CD4-positive, alpha-beta T cell treated with Interleukin-6 for 4 hours (primary cell): ENCODE measurements at places on chromosomes 13 and 19.
A peak's percentile ranks its signal among the peaks of the same experiment; 100 is the strongest.

DNA sequence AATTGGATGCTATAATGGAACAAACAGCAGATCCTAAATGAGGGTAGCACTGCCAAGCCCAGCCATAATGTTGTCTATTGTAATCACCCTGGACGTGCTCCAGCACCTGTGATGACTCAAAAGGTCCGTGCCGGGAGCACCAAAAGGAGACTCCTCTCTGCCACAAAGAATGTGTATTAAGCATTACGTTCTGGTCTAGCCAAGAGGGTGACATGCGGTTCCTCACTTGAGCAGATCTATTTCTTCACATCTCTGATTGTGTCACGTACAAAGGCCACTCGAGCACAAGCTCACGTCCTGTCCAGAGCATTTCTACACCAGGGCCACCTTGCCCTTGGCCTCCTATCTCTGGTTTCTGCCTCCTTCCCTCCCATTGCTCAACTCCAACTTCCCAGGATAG, 219.9 kb upstream of the IRS2 start:
- no peak for DNase-seq

DNA sequence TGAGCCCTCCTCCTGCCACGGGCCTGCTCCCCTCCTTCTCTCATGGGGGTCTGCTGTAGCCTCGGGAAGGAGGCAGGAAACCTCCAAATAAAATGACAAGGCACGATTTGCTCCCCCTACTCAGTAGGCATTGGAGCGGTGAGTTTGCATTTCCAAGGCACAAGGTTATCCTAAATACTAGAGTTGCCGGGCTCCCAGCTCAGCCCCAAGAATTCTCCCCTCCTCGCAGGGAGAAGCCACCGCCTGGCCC, 1.5 kb downstream of the CEBPA start:
- no peak for DNase-seq

- no peak for DNase-seq
Observed at GRCh38 chr13:112963641-112964040, 5.4 kb upstream of the MCF2L start.

- DNase-seq: no peak
Observed at GRCh38 chr13:71672512-71672911, 194.5 kb downstream of the DACH1 start.

DNA sequence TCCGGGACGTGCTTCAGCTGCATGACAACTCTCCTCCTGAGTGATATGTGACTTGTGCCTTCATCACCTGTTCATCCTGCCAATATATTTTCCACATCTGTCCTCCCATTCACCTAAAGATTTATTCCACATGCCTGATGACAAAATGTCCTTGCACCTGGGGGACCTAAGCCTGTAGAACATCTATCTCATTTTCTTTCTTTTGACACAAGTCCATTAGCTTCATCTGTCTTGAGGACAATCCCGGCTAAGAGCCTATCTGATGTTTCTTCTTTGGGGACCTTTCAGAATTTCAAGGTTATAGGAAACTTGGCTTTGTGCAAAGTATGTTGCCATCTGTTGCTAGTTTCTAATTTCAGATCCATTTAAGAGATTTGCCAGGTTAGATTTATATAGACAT, 41.1 kb downstream of the ITGBL1 start:
- DNase-seq: no peak

DNA sequence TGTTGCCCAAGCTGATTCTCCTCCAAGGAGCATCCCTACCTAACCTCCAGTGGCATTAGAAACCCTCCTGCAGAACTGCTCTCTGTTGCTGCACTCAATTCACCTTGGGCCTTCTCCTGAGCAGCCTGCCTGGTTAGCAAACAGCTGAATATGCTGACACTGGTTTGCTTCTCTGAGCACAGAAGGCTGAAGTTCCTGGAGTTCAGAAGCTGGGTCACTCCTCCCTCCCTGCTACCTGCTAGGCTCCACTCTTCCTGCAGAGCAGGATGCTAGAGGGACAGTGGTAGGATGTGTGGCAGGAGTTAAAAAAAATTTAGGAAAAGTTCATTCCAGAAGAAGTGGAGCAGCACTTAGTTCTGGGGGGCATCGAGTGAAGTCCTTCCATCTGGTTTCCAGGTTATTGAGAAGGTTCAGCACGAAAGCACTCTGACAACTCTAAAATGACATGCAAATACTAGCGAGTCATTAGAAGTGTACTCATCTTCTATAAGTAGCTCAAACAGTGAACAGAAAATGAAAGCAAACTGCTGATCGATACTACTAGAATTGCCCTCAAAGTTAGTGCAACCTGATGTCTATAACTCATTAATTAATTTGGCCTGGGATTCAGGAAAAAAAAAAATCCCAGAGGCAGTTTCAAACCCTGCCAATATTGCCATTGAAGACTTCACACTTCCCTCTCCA, 293.7 kb downstream of the POU4F1 start:
- no peak for DNase-seq

GRCh38 chr13:31476266-31476665, 263.1 kb upstream of the RXFP2 start:
- no peak for DNase-seq

- no peak for DNase-seq
Observed at GRCh38 chr13:67106502-67107057, 123.6 kb downstream of the PCDH9 start.

- DNase-seq: no peak
Observed at GRCh38 chr13:47865883-47866282, 135.2 kb downstream of the SUCLA2 start.

DNA sequence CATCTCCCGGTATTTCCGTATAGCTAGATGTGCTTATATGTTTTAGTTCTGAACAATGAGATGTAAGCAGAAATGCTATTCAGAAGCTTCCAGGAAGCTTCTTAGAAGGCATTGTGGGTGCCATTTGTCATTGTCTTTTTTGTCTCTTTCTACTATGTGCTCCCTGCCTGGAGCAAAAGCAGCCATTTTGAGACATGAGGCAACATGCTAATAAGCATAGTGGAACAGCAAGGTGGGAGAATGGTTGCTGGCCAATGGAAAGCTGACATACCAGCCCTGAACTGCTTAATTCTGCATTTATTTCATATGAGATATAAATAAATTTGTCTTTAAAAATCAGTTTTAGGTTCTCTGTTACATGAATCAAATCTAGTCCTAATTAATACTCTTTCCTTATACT, 299.7 kb downstream of the LMO7 start:
- DNase-seq: no peak

DNA sequence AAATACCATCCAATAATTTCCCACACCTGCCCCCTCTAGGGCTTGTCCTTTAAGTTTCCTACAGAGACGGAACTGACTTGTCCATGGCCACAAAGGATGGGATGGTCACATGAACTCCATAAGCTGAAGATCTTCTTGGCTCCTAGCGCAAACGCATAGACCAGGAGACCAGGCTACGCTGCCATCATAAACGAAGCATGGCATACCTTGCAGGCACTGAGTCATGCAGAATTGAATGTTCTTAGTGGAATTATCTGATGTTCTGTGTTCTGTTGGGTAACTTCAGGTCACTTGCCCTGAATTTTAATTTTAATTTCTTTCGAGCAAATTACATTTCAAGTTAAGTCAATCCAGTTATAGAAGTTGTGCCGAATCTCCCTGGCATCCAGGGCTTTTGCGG, 96.4 kb upstream of the STARD13 start:
- DNase-seq: no peak

- no peak for DNase-seq
Observed at GRCh38 chr19:2641332-2641698, 61.2 kb downstream of the GNG7 start.

GRCh38 chr19:11821474-11822109, 7.5 kb downstream of the ZNF440 start:
- DNase-seq: no peak

DNA sequence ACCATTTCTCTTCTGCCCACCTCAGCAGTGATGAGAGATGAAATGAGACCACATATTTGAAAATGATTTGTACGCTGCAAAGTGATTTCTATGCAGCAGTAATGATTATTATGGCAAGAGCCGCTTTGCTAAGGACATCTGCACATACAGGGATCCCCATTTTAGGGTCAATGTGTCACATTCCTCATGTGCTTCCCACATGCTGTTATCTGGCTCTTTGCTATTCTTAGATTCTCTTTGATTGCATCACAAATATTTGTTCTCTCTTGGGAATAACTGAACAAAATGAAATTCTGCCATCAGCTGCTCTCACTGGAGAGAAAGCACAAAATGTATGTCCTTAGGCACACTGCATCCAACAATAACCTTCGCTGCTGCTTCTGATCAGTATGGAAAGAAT, 209.5 kb upstream of the IPO5 start:
- no peak for DNase-seq

- DNase-seq: no peak
Observed at GRCh38 chr19:46644720-46645119, 8.7 kb upstream of the GNG8 start.

- DNase-seq: peak; percentile 9
Observed at GRCh38 chr19:42131149-42132029, 857 bp downstream of the POU2F2 start.

DNA sequence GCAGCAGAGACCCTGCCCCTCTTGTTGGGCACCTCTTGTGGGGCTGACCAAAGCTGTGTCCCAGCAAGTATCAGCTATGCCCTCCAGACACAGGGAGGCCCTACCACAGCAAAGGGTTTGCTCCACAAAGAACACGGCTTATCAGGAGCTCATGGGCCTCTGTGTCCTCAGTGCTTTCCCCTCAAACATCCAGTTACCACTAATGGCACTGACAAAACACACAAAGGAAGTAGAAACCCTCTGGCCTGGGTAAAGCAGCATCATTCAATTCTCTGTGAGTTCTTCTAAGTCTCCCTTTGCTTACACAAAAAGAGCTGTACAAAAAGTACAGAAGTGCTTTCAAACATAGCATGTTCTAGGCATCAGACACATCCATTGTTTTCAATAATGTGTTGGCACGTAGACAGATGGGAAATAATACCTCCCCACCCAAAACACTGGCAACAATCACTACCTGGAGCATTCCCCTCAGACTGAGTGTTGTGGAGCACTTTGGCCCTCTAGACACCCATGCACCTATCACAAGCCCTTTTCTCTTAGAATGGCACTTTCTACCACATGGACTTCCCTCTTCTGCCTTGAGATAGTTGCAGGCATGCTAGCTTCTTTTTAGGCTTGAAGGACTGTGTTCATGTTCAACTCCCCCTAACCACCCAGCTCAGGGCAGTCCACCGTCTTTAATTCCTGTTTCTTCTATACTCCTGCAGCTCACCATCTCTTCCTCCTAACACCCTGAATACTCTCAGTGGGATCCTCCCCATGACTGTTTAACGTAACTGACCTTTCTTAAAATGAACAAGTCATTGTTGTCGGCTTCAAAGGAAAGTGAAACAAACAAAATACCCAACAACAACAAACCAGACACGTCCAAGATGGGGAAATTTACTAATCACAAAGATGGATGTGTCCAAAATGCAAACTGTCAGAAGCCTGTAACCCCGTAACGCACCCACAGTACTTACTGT, 43.5 kb downstream of the ATP7B start:
- DNase-seq: no peak

DNA sequence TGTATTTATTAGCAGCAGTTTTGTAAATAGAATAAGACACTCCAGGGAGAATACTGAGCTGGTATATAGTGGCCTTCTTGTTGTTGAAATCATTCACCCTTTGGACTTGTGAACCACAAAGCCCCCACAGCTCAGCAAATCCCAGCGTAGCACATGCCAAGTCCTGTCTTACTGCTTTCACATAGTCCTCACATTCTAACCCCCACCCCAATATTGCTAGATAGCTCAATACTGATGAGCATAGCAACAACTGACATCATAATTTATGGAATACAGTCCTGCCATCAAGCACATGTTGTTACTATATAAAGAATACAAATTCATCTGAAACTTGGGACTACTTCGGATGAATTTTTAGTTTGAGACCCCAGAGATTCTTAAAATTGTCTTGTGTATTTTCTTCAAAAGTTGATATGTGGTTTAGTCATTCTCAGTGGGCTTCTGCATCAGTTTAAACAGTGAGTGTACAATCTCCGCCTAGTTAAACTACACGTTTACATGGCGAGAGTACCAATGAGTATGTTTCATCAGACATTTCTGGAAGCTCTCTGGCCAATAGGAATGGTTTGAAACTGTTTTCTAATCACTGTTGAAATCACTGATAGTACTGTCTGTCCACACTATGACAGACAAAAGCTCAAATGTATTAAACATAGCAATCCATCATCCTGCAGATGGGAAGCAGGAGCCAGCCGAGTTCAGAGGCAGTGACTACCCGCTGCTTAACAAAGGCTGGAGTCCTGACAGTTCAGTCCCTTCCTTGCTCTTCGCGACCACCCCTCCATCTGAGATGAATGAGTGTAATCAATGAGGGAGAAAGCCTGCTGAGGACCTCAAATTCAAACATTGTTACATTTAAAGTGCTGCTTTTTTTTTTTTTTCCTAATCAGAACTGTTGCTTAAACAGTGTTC, 15.2 kb downstream of the DACH1 start:
- no peak for DNase-seq

DNA sequence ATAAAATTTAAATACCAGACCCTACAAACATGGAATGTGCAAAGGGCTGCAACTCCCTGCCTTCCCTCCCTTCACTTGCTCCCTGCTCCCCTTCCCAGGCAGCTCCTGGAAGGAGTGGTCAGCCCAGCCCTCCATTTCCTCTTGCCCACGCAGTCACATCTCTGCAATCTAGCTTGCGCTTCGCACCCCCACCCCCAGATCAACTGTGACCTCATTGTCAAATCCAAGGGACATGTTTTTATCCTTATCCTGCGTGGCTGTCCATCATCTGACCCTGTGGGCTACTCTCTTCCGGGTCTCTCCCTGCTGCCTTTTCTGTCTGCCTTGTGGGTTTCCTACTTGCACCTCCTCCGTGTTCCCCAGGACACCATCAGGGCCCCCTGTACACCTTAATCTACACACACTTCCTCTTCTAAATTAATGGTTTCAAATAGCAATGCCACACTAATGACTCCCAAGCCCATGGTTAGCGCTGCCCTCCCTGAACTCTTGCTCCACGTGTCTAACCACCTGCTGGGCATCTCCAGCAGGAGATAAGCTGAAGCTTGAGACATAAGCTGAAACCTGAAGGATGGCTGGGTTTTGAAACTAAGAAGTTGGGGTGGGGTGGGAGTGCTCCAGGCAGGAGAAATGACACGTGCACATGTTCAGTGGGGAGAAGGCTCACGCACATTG, 118.3 kb downstream of the USP12 start:
- DNase-seq: no peak

DNA sequence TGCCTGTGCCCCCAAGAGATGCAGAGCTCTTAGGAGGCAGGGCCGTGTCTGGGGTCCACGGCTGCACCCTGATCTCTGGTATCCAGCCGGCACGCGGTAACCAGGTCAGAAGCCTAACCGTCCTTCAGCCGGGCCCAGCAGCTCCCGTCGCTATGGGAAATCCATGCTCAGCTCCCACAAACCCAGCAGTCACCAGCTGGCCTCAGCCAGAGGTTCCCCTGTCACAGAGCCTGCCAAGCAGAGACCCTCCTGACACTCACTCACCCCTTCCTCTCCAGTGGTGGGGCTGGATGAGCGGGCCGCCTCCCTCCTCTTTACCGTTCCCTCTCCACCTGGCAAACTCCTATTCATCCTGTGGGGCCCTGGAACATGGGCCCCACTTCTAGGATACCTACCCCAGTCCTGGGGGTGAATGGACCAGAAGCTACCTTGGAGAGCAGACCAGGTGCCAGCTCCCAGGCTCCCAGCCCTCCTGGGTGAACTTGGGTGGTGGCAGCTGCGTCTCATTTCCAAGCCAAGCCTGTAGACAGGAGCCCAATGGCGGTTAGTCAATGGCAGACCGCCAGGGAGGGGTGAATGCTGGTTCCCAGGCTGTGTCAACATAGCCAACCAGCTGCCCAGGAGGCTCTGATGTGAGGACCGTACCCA, 21.4 kb upstream of the TCF3 start:
- no peak for DNase-seq
